Caki2 (cell line): ENCODE measurements at places on chromosomes 1 and 21. TPM values are rescaled to one million over a fixed set of nuclear protein-coding genes. Genes with fewer than 3 reads are reported as not detected.

SPATA21 gene
- total RNA-seq = not detected in 2 replicates

- DNase-seq = no peak
These were observed 288.5 kb upstream of the KAZN start for GRCh38 chr1:14309984-14310383.

GRCh38 chr21:34074283-34075090 lies 1.1 kb downstream of the MRPS6 start:
- no peak for DNase-seq

GRCh38 chr1:3294450-3294849 lies 160.0 kb upstream of the ARHGEF16 start:
- no peak for DNase-seq

FAM78B gene
- 0.68 TPM in 1 of 2 replicates, not detected in the other for total RNA-seq

TRAPPC10 gene
- total RNA-seq = 7.5 and 10.4 TPM in 2 replicates

PRR9 gene
- not detected in 2 replicates for total RNA-seq

DNA sequence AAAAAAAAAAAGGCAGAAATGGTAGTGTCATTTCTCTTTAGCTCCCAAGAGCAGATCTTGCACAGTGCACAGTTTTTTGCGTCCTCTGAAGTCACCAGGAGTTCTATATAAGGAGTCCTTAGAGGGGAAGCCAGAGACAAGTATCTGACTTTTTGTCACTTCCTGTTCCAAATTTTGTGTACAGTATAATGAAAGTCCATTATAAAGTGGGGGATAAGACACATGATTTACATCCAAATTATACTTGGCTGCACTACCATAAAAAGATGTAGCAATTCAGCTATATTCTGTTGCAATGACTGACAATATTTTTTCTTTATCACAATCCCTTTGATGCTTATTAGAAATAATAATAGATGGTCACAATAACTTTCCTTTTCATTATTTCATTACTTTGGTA lies 1276.9 kb upstream of the ADGRL2 start:
- DNase-seq = no peak

TSPEAR gene
- not detected in 2 replicates for total RNA-seq

DNA sequence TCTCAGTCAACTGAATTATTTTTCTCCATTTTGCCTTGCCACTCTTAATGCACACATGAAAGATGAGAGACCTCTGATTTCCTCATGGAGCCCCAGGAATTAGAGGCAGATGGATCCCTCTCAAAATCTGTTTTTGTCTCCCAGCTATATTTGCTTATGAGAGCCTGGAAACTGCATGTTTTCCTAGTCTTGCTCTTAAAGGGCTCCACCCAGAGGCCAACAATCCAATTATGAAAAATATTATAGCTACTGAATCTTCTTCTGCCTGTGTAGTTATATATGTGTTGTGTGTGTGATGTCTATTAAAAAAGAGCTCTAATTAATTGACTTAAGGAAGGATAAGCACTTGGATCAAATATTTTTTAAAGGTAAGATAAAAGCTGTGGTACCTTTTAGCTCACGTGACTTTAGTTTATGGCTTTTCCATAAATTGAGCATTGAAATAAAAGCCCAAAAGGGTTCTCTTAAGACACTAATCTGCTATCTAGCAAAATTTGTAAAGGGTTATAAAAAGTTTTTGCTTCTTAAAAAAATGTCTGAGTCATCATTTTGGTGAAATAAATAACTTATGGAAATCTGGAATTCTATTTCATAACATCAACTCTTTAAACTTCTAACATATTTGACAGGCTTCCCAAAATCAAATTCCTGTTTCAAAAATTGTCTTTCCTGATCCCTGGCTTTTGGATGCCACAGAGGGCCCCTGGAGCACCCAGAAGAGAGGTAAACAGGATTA lies 31.2 kb upstream of the TSPEAR start:
- DNase-seq = no peak

- DNase-seq = no peak
These were observed 8.2 kb downstream of the IFFO2 start for GRCh38 chr1:18948048-18948912.

GRCh38 chr1:20625176-20626097 lies 7.8 kb upstream of the PINK1 start:
- no peak for DNase-seq

- DNase-seq = no peak
These were observed 93.1 kb downstream of the MACF1 start for GRCh38 chr1:39297551-39297950.

GRCh38 chr1:86915737-86916235 lies 1.4 kb downstream of the HS2ST1 start:
- DNase-seq = no peak

DNA sequence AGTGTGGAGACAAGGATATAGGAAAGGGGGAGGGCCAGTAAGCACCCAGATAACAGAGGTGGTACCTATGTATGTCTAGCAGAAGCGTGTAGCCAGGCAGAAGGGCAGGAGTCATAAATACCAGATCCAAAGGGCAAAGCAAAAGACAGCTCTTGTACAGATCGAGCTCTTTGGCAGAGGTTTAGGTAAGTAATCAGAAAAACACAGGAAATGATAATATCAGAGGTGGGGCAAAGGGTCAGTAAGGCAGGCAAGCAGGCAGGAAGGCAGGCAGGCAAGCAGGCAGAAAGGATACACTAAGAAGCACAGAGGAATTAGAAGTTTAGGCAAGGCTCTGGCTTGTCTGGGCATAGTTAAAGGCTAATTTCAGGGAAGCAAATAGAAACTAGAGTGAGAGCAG lies 22.7 kb upstream of the SLFNL1 start:
- DNase-seq = no peak

- DNase-seq = no peak
These were observed 15.0 kb upstream of the TGFB2 start for GRCh38 chr1:218330043-218330623.

DNA sequence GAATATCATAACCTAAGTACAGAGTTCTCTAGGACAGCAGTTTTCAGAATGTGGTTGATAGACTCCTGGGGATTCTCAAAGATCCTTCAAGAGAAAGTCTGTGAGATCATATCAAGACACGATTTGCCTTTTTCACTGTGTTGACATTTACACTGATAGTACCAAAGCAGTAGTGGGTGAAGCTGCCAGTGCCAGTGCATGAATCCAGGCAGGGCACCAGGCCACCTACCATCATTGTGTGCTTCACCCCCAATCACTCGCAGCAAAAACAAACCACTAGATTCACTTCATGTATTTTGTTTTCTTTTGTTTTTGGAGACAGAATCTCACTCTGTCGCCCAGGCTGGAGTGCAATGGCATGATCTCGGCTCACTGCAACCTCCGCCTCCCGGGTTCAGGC lies 23.9 kb downstream of the DNAJC16 start:
- DNase-seq = no peak

UMODL1 gene
- total RNA-seq = not detected in 2 replicates

XCL1 gene
- not detected in 2 replicates for total RNA-seq

DNA sequence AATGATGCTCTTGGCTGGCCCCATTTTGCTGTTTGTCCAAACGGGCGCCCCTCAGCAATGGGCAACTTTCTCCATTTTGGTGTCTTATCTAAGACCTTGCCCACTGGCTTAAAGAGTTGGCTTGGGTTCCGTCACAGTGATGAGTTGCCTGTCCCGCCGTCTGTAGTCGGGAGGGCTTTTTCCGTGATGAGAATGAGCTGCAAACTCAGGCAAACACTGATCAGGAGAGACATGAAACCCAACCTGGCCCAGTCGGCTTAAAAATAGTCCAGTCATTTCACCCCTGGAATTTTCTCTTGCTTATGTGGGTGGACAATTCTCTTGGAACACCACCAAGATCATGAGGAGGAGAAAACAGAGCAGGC lies 79.3 kb downstream of the ST6GALNAC3 start:
- DNase-seq = no peak

GRCh38 chr1:200369131-200369530 lies 40.7 kb downstream of the ZNF281 start:
- DNase-seq = no peak

DNA sequence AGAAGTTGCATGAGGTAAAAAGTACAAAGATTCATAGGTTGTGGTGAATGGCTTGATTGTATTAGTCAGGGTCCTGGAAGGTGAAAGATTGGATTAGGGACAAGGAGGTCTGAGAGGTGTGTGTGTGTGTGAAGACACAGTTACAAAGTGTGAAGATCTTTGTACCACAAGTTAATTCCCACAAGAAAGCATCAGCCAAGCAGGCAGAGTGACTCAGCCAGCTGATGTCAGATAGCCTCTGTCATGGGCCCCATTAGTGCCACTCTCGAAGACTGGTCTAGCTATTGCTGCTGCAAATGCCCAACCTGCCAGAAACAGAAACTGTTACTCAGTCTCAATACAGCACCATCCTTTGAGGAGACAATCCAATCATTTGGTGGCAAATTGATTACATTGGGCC lies 96.5 kb downstream of the DTL start:
- peak; percentile 36 for DNase-seq

RSPO1 gene
- total RNA-seq = not detected in 2 replicates

GRCh38 chr1:244296447-244296846 lies 155.3 kb downstream of the ADSS2 start:
- no peak for DNase-seq

GRCh38 chr1:50930193-50930592 lies 29.9 kb downstream of the FAF1 start:
- DNase-seq = no peak

DNA sequence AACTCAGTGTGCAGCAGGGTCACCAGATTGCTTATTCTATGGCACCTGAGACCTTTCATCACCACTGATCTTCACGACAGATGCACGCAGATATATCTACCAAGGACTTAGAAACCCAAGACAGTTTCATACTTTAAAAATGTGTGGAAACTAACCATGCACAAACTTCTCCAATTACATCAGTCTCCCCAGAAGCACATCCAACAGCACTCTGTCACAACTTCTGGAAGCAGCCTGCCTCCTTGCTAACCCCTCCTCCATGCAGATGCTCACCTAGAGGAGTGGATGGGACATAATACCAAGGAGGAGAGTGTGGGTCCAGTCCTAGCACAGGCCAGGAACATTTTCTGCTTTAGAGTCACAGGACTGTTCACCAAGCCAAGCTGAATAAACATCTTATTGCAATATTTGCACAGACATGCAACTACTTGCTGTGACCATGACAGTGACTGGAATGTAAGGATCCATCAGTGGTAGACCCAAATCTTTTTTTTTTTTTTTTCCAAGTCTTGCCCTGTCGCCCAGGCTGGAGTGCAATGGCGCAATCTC lies 69.4 kb downstream of the HIVEP3 start:
- no peak for DNase-seq
